ENCODE measurements at places on chromosomes 3 and 15.
A peak's percentile ranks its signal among the peaks of the same experiment; 100 is the strongest.

- DNase-seq, result no peak
These were observed 353.5 kb upstream of the IL12A start for GRCh38 chr3:159635047-159635641.

DNA sequence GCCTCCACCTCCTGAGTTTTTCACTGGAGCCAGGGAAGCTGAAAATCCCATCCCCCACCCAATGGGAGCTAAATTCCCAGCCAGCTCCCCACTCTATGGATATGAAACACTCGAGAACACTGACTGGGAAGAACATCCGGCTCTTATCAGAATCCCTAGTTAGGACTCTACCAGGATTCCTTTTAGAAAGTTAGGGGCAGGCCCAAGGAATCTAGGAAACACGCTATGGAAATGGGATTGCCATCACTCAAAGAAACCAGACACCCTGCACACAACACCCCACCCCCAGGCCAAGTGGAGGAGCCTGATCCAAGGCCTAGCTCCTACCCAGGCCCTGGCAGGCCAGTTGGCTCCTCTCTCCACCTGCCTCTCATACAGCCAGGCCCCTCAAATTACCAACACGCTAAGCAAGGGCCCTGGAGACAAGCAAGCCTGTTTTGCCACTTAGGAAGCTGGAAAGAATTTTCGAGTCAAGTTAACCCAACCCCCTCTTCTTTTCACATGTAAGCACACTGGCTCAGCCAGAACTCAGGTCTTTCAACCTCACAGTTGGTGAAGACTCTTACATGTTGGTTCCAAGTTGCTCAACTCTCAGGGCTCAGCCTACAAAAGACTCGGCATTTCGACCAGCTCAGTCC, 75.5 kb downstream of the RBPMS2 start:
- no peak for DNase-seq

DNA sequence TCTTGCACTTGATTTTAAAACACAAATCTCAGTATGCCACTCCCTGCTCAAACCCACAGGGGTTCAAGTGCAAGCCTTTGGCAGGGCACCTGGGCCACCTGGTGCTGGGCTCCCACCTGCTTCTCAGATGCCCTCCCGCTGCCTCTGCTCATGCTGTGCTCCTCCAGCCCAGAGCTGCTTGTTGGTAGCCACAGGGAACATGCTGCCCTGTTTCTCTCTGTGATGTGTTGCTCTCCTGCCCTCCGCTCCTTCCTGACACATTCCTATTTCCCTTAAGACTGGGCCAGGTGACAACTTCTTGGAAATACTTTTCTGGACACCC, 27.1 kb upstream of the KY start:
- no peak for DNase-seq

- DNase-seq, result peak; percentile 45
These were observed 142.6 kb upstream of the CFAP20DC start for GRCh38 chr3:59192473-59192872.

- peak; percentile 59 for DNase-seq
These were observed 227.5 kb downstream of the DTWD1 start for GRCh38 chr15:49848282-49848724.

DNA sequence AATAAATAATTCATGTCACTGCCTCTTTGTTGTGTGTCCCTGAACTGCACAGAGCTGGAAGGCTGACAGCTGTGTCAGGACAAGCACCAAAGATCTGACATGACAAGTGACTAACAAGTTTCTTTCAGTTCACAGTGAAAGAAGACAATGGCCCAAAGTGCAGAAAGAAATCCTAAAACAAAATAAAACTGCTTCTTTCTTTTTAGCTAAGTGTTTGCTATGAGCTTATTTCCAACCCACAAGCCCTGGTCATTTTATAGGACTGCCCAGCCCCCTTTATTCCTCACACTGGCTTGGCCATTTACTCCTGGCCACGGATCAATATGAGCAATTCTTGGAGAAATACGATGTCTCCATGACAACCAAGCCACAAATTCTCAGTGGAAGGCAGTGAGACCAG, 238.5 kb downstream of the WDR72 start:
- DNase-seq, result no peak
